Non-pigmented ciliary epithelial cell (primary cell): ENCODE measurements at places on chromosomes 1 and 21.

DNA sequence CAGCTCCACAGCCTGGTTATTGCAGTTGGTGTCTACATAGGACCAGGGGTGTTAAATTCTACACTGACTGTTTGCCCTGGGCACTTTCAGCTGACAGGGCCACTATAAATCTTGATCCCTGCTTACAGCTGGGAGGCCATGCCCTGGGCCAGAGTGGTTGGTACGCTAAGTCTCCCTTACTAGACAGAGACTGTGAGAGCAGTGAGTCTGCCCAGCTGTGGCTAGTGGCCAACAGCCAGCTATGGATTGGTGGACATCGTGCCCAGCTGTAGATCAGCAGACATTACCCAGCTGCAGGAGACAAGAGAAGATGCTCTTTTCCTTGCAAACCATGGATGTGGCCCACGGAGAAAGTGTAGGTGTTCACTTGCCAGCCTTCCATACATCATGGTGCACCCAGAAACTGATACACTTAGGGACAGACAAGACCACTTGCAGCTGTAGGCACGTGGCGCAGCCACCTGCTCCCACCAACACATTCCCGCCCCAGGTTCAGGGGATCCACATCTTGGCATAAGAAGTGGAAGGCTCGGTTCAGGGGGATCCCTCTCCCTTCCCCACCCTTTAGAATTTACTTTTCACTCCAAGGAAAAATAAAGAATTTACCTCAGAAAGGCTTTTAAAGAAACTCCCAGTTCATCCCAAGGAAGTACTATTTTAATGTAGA is 16.4 kb upstream of the PAX7 start:
- DNase-seq = no peak

GRCh38 chr1:62299426-62300200 is 19.6 kb downstream of the KANK4 start:
- no peak for DNase-seq

- no peak for DNase-seq
Measured at GRCh38 chr21:39037807-39038405, 145.3 kb downstream of the PSMG1 start.

DNA sequence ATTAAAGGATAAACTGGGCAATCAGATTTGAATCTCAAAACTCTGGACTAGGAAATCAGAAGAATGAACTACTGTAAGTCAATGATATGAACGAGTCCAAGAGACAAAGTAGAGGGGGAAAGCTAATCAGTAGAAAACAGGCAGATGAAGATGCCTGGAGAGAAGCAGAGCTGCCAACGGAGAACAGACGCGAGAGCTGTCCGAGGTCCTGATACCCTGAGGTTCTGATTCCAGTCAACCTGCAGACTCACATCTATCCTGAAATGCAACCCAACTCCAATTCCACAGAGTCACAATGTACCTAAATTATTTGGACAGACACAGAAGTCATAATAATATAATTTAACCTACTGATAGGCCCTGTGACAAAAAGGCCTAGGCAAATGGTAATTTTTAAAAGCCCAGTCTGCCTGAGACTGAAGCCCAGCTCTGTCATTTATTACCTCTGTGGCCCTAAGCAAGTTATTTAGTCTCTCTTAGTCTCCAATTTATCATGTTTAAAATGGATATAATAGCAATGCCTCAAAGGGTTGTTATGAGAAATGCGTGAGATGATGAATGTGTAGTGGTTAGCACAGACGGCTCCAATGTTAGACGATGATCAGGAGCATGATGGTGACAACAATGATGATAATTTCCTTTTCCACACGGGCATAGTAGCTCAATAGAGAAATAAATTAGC is 33.4 kb downstream of the RGS7 start:
- DNase-seq = peak; percentile 6

DNA sequence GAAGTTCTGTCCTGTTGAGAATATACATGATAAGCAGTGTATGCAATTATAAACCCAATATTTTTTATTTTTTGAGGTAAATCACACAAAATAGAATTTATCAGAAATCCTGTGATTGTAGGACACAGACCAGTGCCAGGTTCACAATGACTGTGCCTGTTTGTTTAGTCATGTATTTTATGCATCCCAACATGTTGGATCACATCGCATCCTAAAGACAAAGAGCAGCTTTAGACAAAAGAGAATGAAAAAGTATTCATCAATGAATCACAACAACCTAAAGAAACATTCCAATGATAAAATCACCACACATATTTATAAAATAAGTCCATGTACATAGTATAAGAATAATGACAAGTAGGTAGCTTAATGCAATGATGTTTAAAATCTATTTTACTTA is 53.2 kb upstream of the LRRC8D start:
- no peak for DNase-seq
